Activated CD4-positive, CD25-positive, alpha-beta regulatory T cell treated with anti-CD3 and anti-CD28 coated beads, Interleukin-2, amount 50 U/mL, for 72 hours (primary cell): ENCODE measurements at places on chromosomes 12 and 14.

- DNase-seq: no peak
Measured at GRCh38 chr12:72602581-72602980, 330.4 kb downstream of the TRHDE start.

- no peak for DNase-seq
Measured at GRCh38 chr12:24138041-24138440, 188.6 kb upstream of the SOX5 start.

DNA sequence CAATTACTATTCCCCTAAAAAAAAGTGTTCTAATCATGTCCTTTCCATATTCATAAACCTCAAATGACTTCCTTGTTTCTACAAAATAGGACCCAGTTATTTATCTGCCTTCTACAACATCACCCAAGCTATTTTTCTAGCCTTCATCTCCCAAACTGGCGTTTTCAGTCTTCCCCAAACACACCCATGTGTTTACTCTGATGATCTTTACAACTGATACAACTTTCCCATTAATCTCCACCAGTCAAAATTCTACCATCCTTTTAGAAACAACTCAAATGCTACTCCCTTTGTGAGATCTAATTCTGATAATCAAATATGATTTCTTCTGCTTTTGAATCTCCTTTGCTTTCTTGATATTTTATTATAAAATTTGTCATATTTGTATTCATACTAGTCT is 114.5 kb downstream of the DUSP6 start:
- no peak for DNase-seq

DNA sequence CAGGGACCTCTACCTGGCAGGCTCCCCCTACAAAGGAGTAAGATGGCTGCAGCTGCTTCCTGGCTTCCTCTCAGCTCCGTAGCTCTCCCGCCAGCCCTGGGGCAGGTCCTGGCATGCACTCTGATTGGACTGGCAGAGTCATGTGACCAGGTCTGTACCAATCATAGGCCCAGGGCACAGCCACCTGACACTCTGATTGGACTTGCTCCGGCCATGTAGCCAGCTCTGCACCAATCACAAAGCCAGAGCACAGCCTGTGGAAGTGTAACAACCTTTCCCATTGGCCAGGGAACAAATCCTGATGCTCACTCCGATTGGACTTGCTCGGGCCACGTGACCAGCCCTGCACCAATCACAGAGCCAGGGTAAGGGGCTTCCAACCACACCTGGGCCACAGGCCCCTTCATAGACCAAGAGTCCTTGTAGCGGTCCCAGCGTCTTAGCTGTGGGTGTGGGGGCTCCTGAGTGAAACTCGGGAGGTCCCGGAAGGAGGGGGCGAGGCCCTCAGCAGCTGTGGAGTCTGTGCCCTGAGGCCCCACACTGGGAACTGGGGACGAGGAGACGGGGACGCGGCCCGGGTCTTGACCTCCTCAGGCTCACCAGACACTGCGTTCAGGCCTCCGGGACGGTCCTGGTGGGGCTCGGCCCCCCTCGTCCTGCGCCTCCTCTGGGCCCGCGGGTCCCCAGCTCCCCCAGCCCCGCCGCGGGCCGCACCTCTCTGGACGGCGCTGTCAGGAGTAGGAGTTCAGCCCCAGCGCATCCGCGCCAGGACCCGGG is 210.6 kb downstream of the ADGRD1 start:
- DNase-seq: no peak

- no peak for DNase-seq
Measured at GRCh38 chr12:110134691-110135411, 10.7 kb downstream of the IFT81 start.

DNA sequence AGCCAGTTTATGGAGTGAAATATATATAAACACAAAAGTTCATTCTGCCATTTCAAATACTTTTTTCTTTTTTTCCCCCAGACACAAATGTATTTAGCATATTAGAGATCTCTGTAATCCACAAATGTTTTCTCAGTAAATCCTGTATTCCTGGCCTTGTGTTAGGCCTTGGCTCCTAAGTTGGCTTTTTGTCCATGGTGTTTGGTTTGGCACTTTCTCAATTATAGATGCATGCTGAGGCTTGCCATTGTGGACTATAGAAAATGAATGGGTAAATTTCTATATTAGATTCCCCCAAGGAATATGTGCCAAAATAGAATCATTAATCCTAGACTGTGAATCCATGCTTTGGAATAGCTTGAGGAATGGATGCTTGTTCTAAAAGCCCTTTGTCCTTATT is 17.0 kb downstream of the RIC8B start:
- no peak for DNase-seq

DNA sequence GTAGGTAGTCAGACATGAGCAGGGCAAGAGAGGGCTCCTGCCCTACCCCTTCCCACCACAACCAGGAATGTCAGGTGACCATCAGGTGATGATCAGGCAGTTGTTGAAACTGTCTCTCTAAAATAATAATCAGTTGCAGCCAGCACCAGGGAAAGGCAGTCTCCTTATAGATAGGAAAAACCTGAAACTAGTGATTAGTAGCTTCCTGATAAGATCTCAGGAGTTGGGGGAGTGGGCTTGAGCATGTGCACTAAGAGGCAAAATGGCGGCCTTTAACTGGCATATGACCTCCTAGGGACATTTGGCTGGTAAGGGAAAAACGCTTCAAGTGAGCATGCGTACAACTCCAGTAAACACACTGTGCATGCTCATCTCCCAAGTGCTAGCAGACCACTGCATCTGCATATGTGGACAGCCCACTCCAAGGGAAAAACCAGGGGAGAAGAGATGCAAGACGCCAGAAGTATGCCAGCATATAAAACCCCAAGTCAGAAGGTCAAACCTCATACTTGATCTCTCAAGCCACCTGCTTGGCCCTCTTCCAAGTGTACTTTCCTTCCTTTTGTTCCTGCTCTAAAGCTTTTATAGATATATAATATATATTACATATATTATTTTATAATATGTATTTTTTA is 37.1 kb downstream of the TGFB3 start:
- no peak for DNase-seq

- no peak for DNase-seq
Measured at GRCh38 chr14:56195223-56195622, 77.0 kb downstream of the PELI2 start.

DNA sequence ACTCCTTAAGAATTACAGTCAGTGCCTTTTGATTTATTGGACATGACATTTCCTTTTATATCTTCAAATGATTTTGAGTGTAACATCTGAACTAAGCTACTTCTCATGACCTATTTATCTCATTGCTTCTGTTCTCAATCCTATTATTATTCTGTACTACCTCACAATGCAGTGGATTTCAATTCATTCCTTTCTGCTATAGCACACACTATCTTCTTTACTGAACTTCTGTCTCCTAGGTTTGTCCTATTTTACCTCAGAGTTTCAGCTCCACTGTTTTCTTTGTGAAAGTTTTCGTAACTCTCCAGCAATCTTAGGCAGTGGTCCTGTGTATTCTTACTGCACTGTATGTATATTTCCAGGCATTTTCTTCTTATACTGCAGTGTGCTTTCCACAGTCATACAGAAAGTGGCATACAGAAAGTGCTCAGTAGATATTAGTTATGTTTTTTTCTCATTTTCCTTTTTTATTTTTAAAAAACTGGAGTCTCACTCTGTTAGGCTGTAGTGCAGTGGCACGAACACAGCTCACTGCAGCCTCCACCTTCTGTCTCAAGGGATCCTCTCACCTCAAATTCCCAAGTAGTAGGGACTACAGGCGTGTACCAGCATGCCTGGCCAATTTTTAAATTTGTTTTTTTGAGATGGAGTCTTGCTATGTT is 368.6 kb upstream of the RGS6 start:
- DNase-seq: no peak

- no peak for DNase-seq
Measured at GRCh38 chr12:91994208-91994797, 151.3 kb downstream of the BTG1 start.
